ENCODE measurements at places on chromosomes 1 and 21.

DNA sequence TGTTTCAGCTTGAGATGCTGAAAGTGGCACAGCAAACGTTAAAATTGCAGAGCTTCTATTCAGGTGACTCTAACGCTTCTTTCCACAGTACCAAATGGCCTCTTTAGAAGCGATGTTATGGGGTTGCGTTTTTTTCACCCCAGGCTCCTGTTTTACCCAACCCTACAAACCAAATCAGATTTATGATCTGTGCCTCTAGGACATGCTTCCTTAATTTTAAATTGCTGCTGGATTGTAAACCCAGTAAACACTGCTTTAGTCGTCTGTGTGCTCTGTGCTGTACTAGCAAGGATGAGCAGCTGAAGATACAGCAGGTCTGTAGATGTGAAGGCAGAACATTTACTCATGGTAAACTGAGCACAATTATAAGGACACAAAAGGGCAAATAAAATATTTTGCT lies 13.0 kb downstream of the KCNK2 start:
- no peaks in the 10 kb centered on the region for H3K27me3 ChIP-seq
- no peaks in the 10 kb centered on the region for H3K36me3 ChIP-seq
- no peak for DNase-seq
- H3K4me1 ChIP-seq, result no peaks in the 10 kb centered on the region
- H3K27ac ChIP-seq, result no peak overlapping the region
- no peak overlapping the region for H3K4me3 ChIP-seq

- no peaks in the 10 kb centered on the region for H3K27me3 ChIP-seq
- no peaks in the 10 kb centered on the region for H3K4me1 ChIP-seq
- no peak for DNase-seq
- H3K4me3 ChIP-seq, result no peak overlapping the region
Observed at GRCh38 chr1:219990782-219991510, 55.4 kb downstream of the EPRS1 start.

- H3K27me3 ChIP-seq, result no peaks in the 10 kb centered on the region
- no peak overlapping the region for H3K4me3 ChIP-seq
- H3K27ac ChIP-seq, result no peak overlapping the region
- DNase-seq, result no peak
Observed at GRCh38 chr1:148292915-148293314, 140.8 kb upstream of the NBPF11 start.

DNA sequence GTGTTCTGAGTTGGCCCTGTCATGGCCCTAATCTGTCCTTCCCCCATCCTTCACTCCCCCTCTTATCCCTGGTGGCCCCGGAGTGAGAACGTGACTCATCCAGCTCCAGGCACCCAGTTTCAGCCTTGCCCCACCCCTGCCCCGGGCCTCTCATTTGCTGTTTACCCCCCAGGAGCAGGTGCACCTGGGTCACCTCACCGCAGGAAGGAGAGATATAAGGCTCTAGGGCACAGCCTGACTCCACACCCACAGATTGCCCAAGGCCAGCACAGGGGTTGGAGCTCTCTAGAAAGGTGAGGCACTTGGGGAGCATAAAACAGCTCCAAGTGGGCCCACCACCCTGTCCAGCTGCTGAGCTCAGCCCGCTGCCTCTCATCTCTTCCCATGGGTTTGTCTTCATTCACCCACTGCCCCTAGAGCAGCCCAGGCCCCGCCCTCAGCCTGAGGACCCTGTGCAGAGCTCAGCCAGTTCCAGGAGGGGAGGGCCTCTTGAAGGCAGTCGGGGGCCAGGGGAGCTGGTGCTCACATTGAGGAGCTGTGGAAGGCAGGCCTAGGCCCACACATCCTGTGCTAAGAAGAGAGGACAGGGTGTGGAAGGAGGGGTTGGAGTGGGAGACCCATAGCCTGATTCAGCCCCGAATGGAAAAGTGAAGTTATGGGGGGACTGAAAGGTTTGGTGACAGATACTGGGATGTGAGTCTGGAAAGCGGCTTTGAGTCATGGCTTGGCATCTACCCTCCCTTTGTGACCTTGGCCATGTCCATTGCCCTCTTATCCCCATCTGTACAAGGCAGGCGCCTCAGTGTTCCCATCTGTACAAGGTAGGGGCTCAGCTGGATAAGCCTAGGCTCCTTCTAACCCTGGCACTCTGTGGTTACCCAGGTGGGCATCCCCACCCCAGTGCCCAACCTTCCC lies 16.1 kb upstream of the GPR37L1 start:
- no peak overlapping the region for H3K4me3 ChIP-seq
- no peak for DNase-seq
- peaks cover 12% of the 10 kb centered on the region for H3K4me1 ChIP-seq
- no peaks in the 10 kb centered on the region for H3K36me3 ChIP-seq
